ENCODE measurements at places on chromosomes 7 and 10. TPM values are rescaled to one million over a fixed set of nuclear protein-coding genes. Genes with fewer than 3 reads are reported as not detected.

DNA sequence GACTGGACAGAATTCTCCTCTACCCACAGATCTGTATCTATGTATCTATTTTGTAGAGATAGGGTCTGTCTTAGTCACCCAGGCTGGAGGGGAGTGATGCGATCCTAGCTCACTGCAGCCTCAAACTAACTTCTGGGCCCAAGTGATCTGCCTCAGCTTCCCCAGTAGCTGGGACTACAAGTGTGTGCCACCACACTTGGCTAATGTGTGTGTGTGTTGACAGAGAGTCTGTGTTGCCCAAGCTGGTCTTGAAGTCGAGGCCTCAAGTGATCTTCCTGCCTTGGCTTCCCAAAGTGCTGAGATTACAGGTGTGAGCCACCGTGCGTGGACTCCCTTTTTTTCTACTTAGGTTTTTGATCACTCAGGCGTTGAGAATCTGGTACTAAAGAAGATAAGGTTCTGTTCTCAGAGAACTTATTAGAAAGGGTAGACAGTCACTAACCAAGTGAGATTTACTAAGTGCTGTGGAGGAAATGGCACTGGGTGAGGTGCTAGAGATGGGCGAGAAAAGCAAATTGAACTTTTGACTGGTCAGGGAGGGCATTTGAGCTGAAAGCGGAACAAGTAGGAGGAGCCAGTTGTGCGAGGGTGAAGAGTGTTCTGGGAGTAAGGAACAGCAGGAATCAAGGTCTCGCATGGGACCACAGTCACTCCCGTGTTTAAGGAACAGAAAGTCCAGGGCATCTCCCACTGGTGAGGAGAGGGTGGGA lies 18.0 kb downstream of the NDUFB2 start:
- H3K27me3 ChIP-seq: no peaks in the 10 kb centered on the region
- H3K4me1 ChIP-seq: peaks cover 5% of the 10 kb centered on the region
- H3K36me3 ChIP-seq: peaks cover 7% of the 10 kb centered on the region
- no peak overlapping the region for H3K27ac ChIP-seq
- no peak overlapping the region for H3K4me3 ChIP-seq
- no peak for DNase-seq

DNA sequence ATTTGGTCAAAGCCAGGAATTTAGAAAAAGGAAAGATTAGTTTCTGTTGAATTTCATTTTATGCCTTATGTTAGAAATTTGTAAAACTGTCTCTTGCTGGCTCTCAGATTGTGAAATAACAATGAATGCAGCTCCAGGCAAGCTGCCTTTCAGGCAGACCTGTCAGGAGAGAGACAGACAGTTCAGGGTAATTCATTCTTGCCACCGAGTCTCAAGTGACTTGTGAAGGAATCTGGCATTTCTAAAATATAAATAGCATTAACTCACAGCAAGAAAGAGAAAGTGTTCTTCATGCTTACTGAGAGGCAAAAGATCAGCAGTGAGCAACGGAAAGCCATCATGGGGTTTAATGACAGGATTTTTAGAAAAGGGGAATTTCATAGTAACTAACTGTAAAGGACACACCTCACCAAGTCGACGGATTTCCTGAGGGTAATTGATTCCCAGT lies 442.3 kb upstream of the AKR1E2 start:
- H3K36me3 ChIP-seq: no peaks in the 10 kb centered on the region
- H3K27me3 ChIP-seq: peaks cover 7% of the 10 kb centered on the region
- no peak overlapping the region for H3K4me3 ChIP-seq
- DNase-seq: no peak
- no peak overlapping the region for H3K27ac ChIP-seq

LAMB1 gene
- total RNA-seq: 0.20 TPM

CFTR gene
- total RNA-seq: not detected

GRCh38 chr10:127157506-127158200 lies 38.7 kb downstream of the INSYN2A start:
- no peaks in the 10 kb centered on the region for H3K36me3 ChIP-seq
- no peak overlapping the region for H3K4me3 ChIP-seq
- no peaks in the 10 kb centered on the region for H3K27me3 ChIP-seq
- H3K27ac ChIP-seq: no peak overlapping the region
- no peaks in the 10 kb centered on the region for H3K4me1 ChIP-seq

- H3K27me3 ChIP-seq: peaks cover 10% of the 10 kb centered on the region
- H3K4me3 ChIP-seq: no peak overlapping the region
- no peak for DNase-seq
- H3K27ac ChIP-seq: no peak overlapping the region
- no peaks in the 10 kb centered on the region for H3K4me1 ChIP-seq
These were observed 167.2 kb downstream of the EVX1 start for GRCh38 chr7:27409776-27410175.

Data from activated CD8-positive, alpha-beta T cell treated with anti-CD3 and anti-CD28 coated beads for 36 hours (primary cell).